Inflammatory macrophage treated with lipopolysaccharide for 4 hours (primary cell): ENCODE measurements at places on chromosomes 16 and 17.

- no peak for DNase-seq
Measured at GRCh38 chr17:46001390-46002310, 2.6 kb downstream of the STH start.

DNA sequence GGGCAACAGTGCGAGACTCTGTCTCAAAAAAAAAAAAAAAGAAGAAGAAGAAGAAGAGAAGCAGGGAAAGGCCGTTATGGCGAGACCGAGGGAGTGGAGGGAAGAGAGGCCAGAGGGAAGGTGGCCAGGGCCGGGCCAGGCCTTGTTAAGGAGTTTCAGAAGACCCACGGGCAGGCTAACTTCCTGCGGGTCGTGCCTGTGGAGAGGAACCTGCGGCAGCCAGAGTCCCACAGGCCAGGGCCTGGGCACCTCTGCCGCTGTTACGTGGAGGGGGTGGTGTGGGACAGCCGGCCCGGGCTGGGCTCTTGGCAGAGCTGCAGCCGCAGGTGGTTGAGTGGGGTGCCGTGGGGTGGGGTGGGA is 5.4 kb downstream of the WDR81 start:
- peak; percentile 51 for DNase-seq

DNA sequence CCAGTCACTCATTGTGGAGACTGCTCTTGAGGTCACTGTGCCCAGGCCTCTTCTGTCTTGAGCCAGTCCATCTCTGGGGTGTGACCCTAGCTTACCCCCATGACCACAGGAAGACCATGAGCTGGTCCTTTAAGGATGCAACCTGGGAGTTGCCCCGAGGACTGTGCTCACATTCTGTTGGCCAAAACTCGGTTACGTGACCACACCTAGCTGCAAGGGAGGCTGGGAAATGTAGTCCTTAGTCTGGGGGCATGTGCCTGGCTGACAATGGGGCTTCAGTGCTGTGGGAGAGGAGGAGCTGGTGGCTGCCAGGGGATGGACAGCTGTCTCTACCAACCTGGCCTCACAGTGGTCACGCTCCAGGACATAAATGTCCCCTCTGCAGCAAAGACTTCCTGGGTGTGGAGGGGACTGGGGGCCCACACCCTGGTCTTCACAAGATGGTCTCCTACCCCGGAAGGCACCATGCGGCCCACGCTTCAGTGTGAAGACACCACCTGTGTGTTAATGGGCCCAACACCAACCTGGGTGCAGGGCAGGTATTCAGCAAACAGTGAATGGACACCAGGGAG is 55.4 kb downstream of the JPH3 start:
- peak; percentile 9 for DNase-seq

- DNase-seq = peak; percentile 65
Measured at GRCh38 chr17:67293251-67294203, 48.5 kb upstream of the HELZ start.

GRCh38 chr17:63772801-63773271 is 561 bp downstream of the CCDC47 start:
- DNase-seq = peak; percentile 33

- no peak for DNase-seq
Measured at GRCh38 chr16:23414731-23415130, 38.3 kb downstream of the COG7 start.

GRCh38 chr16:83967091-83967490 is 953 bp upstream of the NECAB2 start:
- no peak for DNase-seq

DNA sequence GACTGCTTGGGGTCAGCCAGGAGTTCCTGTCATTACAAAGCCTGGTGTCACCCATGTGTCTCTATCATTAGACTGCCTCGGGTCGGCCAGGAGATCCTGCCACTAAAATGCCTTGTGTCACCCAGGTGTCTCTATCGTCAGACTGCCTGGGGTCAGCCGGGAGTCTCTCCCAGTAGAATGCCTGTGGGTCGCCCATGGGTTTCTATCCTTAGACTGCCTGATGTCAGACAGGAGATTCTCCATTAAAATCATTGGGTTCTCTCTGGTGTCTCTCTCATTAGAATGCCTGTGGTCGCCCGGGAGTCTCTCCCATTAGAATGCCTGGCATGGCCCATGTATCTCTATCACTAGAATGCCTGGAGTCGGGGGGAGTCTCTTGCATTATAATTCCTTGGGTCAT is 2231.0 kb downstream of the TP53TG3F start:
- DNase-seq = no peak

GRCh38 chr17:33267271-33267790 is 25.8 kb downstream of the ASIC2 start:
- no peak for DNase-seq

- DNase-seq = no peak
Measured at GRCh38 chr17:74805591-74805991, 29.4 kb upstream of the NAT9 start.

DNA sequence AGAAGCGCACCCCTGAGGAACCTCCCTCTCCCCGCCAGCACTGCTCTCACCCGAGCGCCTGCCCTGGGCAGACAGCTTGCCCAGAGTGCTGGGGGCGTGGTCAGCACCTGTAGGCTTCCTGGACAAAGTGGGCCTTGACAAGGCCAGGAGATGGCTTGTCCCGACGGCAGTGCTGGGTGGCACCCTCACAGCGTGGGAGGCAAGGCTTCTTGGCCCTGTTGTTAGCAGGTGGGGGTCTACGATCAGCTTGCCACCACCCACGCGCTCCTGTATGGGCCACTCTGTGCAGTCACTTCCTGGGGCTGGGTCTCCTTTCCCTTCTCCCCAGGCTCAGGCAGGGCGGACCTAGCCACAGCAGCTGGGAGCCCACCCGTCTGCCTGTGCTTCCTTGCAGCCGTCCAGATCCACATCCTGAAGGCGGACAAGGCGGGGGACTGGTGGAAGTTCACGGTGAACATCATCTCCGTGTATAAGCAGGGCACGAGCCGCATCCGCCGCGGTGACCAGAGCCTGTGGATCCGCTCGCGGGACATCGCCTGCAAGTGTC is 218.0 kb downstream of the NTN1 start:
- no peak for DNase-seq

- no peak for DNase-seq
Measured at GRCh38 chr16:54303613-54304012, 17.0 kb upstream of the IRX3 start.

DNA sequence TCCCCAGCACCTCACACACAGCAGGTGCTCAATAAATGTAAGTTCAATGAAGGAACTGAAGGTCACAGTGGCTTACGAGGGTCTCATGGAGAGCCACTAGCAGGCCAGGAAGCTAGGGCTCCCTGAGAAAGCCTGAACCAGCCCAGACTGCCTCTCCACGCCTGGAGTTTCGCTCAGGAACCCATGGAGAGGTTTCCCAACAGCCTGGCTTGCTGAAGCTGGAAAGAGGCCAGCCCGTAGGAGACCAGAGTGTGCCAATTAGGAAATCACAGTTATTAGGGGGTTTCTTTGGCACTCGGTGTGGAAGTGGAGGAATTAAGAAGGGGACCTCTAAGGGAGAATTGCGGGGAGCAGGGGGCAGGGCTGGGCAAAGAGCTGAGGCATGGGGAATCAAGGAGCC is 36.3 kb upstream of the CACNG1 start:
- DNase-seq = no peak

DNA sequence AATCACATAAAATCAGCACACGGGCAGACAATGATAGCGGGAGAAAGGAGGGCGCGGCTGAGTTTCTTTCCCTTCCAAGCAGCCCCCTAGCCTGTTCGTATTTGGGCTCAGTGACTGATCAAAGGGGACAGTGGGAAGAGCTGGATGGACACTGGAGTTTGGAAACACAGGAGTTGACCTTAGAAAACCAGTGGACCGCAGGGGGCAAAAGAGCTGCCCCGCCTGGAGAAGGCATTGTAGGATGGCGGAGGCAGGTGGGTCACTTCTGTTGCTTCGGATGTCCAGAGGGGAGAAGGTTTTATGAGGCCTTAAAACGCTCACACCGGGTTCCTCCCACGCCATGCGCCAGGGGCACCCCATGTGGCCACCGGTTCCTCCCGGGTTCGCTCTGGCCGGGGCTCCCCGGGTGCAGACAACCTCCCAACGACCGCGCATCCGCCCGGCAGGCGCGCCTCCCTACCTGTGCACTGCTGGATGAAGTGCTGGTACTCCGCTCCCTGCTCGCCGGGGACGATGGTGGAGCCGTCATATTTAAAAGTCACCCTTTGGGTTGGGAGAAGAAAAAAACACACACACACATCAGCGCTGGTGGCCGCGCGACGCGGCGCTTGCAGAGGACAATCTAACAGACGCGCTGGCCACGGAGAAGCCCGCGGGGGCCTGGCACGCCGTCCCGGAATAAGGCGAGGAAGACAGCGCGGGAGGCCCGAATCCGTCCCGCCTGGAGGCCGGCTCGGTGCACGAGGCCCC is 662 bp downstream of the COTL1 start:
- no peak for DNase-seq

GRCh38 chr17:33016920-33017319 is 25.3 kb downstream of the SPACA3 start:
- no peak for DNase-seq

- DNase-seq = no peak
Measured at GRCh38 chr16:85670840-85671239, 17.9 kb downstream of the GINS2 start.

- peak; percentile 67 for DNase-seq
Measured at GRCh38 chr17:57622683-57623433, 122.2 kb downstream of the CCDC182 start.

- DNase-seq = no peak
Measured at GRCh38 chr17:80761110-80761871, 216.7 kb downstream of the RPTOR start.

DNA sequence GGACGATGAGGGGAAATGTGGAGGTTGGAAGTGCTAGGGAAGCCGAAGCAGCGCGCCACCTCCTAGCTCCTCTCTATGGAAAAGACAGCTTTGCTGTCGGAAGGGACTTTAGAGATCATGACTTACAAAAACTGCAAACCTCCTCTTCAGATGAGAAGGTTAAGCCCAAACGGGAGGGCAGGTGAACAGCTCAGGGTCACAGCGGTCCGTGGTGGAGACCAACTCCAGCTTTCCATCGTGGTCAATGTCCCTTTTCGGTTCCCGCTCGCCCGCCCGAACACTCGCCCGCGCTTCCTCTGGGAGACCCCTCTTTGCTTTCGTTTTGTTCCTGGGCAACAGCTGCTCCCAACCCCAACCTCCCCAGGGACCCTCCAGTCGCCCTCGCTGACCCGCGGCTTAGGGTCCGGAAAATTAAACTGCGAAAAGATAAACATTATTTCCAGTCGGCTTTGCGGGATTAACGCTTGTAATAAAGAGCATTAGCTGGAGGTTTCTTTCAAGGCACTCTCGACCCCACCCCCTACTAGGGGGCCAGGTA is 7.7 kb downstream of the IRX6 start:
- no peak for DNase-seq

GRCh38 chr17:42484304-42484703 is 25.6 kb downstream of the ATP6V0A1 start:
- DNase-seq = no peak

DNA sequence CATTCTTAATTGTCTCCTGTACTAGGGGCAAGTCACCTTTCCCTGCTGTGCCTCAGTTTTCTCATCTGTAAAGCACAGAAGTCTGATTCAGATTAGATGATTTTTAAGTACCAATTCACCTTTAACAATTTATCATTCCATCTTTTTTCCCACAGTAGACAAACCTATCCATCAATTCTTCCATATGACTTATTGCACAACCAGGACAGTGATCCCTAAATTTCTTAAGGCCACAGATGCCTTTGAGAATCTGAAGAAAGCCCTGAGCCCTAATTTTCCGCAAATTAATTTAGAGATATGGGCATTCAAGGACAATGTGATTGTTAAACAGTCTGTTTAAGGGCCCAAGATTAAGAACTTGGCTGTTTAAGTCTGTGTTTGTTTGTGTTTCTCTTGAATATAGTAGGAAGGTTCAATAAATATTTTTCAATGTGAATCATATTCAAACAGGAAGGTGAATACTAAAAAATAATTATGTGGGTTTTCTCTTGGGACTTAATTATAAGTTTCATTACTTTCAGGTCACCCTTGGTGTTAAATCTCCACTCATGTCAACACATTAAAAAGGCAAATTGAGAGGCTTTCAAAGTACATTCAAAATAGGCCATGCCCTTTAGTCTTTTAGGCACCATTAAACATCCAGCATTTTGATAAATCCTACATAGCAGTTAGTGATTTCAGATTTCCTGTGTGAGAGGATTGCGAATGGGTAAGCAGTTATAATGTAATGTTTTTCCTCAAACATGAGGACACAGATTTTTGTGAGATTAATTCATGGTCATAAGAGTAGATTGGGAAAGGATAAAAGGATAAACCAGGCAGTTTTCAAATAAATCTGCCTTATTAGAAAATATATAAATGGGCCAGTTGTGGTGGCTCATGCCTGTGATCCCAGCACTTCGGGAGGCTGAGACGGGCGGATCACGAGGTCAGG is 34.9 kb upstream of the MMD start:
- no peak for DNase-seq

DNA sequence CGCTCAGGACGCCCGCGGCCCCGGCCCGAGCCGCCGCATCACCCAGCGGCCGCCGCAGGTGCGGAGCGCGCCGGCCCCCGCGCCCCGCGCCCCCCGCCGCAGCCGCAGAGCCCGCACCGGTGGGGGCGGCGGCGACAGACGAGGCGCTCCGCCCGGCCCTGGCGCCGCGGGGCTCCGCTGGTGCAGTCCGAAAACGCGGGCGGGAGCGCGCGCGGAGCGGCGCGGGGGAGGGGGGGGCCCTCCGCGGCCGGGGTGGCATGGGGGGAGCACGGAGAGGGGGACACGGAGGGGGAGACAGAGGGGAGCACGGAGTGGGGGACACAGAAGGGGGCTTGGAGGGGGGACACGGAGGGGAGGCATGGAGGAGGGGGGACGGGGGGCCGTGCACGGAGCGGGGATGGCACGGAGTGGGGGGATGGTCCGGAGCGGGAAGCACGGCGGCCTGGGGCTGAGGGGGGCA is at the start of gene AATK:
Gene AATK (minus strand): TSS at position 189 of the 460 bp plus-strand sequence. CDS start 229 bp downstream, outside the sequence.
- no peak for DNase-seq

- no peak for DNase-seq
Measured at GRCh38 chr17:2564877-2565276, 28.6 kb upstream of the PAFAH1B1 start.

GRCh38 chr16:72285728-72286127 is 113.8 kb upstream of the PMFBP1 start:
- no peak for DNase-seq

DNA sequence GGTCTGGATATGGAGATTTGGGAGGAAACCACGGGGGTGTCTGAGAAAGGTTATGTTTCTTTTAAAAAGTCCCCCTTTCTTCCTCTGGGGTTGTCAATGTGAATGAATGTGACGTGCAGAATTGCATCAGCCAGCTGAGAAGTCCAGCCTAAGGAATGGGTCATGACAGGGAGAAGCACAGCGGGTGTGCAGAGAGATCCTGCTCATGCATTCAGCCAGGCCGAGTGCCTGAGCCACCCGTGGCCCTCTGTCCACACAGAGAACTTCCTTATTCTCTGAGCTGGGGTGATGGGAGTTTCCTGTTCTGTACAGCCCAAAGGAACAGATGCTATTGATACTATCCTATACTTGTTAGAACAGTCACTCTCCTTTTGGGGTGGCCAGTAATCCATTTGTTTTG is 117.9 kb downstream of the CPPED1 start:
- peak; percentile 70 for DNase-seq

GRCh38 chr17:31595076-31595475 is 203.6 kb downstream of the RAB11FIP4 start:
- DNase-seq = no peak

DNA sequence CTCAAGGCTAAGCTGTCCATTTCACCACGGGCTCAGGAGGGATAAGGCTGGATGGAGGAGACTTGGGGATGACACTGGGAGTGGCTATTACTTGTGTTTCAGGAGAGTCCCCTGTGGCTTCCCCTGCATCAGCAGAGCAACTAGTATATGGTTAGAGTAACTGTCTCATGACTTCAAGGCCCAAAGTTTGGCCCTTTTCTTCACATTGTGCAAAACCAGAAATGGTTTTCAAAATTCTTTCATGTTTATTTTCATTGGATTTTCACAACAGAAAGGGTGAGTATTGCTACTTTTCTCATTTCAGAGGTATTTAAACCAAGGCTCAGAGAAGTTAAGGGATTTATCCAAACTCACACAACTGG is 18.1 kb upstream of the TAC4 start:
- peak; percentile 34 for DNase-seq
